ENCODE measurements at places on chromosomes 7 and 10. TPM values are rescaled to one million over a fixed set of nuclear protein-coding genes. Genes with fewer than 3 reads are reported as not detected.

IDI2 gene
- total RNA-seq: not detected

- no peak for DNase-seq
These were observed 14.5 kb downstream of the WIPI2 start for GRCh38 chr7:5204546-5204945.

DNA sequence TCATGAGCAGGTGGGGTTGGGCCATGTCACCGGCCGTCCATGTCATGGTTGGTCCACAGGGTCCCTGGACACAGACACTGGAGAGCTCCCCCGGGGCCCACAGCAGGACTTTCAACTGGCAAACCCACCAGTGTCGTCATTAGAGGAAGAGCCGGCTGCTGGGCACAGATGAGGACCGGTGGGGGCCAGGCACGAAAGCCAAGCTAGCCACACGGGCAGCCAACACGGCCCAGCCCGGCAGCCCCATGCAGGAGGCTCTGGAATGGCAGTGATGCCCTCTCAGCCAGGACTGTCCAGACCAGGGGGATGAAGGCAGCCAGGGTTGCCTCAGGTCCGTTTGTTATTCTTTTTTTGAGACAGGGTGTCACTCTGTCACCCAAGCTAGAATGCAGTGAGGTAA lies 21.1 kb upstream of the UNCX start:
- no peak for DNase-seq

DNA sequence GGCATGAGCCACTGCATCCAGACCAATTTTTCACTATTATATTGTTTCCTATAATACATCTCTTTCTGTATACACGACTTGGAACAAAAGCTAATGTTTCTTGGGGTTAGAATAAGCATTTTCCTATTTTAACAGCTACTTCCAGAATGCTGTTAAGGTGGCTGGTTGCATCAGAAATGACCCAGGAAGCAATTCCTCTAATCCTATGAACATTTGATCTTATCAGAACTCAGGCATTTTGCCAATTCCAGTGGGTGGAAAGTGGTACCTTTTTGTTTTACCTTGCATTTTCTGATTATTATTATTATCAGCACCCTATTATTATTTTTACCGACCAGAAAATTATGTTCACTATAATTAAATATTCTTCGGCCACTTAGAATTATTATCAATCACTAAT lies 73.3 kb downstream of the NDUFB2 start:
- DNase-seq: no peak

DNA sequence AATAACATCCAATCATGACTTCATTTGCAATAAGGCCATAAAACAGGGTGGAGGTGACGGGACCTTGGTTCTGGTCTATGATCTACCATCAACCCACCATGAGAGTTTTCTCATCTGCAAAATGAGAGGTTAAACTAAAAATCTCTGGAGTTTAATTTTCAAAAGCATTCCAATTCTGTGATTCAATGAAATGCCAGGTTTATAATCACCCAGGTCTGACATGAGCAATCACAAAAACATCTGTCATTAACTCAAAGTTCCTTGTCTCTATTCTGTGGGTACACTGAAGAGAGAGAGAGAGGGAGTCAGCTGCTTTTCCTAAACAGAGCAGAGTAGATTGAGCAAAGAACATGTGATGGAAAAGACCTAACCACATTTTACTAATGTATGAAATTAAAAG lies 75.4 kb downstream of the NUDCD3 start:
- DNase-seq: no peak

Data from left ventricle myocardium superior (tissue), 1 donor.